ENCODE measurements at places on chromosomes 13 and 19. TPM values are rescaled to one million over a fixed set of nuclear protein-coding genes. Genes with fewer than 3 reads are reported as not detected.

SERPINE3 gene
- total RNA-seq, result not detected

DNAAF3 gene
- 5.8 TPM for total RNA-seq

SCN1B gene
- 5.7 TPM for total RNA-seq

PGLYRP1 gene
- total RNA-seq, result not detected

LRP3 gene
- 43.8 TPM for total RNA-seq

FCGBP gene
- total RNA-seq, result 602 TPM

- no peaks in the 10 kb centered on the region for H3K27me3 ChIP-seq
- H3K4me1 ChIP-seq, result no peaks in the 10 kb centered on the region
- no peak for DNase-seq
- H3K27ac ChIP-seq, result no peak overlapping the region
Measured at GRCh38 chr13:66159511-66159910, 1070.6 kb downstream of the PCDH9 start.

- H3K27me3 ChIP-seq, result no peaks in the 10 kb centered on the region
- no peaks in the 10 kb centered on the region for H3K36me3 ChIP-seq
- H3K4me1 ChIP-seq, result no peaks in the 10 kb centered on the region
- no peak overlapping the region for H3K4me3 ChIP-seq
Measured at GRCh38 chr13:31908696-31909411, 122.7 kb upstream of the FRY start.

DNA sequence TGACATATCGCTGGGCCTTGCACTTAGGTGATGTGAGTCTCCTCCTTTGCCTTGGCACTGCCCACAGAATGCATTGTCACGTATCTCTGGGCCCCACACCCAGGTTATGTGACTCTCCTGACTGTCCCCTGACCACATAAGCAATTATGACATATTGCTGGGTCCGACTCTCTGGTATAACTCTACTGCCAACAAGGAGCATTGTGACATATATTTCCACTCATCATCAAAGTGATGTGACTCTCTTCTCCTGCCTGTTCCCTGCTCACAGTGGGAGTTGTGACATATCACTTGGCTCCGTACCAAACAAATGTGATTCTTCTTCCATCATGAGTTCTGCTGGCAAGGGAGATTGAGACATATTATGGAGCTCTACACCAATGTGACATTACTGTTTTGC is 15.4 kb upstream of the ZNF681 start:
- H3K4me1 ChIP-seq, result no peaks in the 10 kb centered on the region
- H3K4me3 ChIP-seq, result no peak overlapping the region
- no peak for DNase-seq

DNA sequence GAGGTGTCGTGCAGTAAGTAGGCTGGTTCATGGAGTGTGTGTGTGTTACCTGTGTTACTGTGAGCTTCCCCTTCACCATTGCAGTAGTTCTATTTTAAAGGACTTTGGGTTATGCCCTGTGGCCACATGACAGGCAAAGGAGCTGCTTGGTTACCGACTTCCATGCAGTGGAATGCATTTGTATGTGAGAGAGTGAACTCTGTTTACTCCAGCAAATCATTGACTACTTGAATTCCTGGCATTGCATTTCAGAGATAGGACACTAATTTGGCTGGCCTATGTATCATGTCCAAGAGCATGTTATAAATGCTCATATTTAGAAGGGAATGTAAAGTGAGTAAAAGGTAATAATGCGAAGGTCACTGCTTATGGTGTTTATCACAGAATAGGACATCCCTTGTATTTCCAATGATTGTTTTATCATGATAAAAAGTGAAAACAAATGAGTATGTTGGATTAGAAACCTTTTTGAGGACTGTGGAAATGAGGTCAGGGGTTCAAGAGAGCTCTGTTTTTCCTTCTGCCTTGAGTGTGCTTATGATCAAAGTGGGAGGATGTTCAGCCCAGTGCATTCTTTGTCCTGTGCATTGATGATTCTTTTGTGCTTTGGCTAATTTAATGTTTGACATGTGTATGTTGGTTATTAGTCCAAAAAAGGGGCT is 156.5 kb downstream of the LMO7 start:
- no peak overlapping the region for H3K4me3 ChIP-seq
- no peak overlapping the region for H3K27ac ChIP-seq
- H3K36me3 ChIP-seq, result peaks cover 6% of the 10 kb centered on the region
- DNase-seq, result no peak

- H3K4me1 ChIP-seq, result no peaks in the 10 kb centered on the region
- H3K27ac ChIP-seq, result no peak overlapping the region
- H3K36me3 ChIP-seq, result no peaks in the 10 kb centered on the region
- no peak overlapping the region for H3K4me3 ChIP-seq
- H3K27me3 ChIP-seq, result no peaks in the 10 kb centered on the region
- no peak for DNase-seq
Measured at GRCh38 chr19:55525289-55526101, 11.4 kb downstream of the SBK2 start.

GRCh38 chr13:35957996-35958395 is 173.2 kb downstream of the DCLK1 start:
- no peak for DNase-seq
- no peaks in the 10 kb centered on the region for H3K27me3 ChIP-seq
- H3K27ac ChIP-seq, result no peak overlapping the region
- H3K4me1 ChIP-seq, result no peaks in the 10 kb centered on the region

- H3K4me1 ChIP-seq, result peaks cover 20% of the 10 kb centered on the region
- peaks cover 24% of the 10 kb centered on the region for H3K27me3 ChIP-seq
- peak; percentile 18 for DNase-seq
- no peak overlapping the region for H3K27ac ChIP-seq
- H3K4me3 ChIP-seq, result no peak overlapping the region
Measured at GRCh38 chr19:51020988-51021651, 1.6 kb upstream of the KLK10 start.

DNA sequence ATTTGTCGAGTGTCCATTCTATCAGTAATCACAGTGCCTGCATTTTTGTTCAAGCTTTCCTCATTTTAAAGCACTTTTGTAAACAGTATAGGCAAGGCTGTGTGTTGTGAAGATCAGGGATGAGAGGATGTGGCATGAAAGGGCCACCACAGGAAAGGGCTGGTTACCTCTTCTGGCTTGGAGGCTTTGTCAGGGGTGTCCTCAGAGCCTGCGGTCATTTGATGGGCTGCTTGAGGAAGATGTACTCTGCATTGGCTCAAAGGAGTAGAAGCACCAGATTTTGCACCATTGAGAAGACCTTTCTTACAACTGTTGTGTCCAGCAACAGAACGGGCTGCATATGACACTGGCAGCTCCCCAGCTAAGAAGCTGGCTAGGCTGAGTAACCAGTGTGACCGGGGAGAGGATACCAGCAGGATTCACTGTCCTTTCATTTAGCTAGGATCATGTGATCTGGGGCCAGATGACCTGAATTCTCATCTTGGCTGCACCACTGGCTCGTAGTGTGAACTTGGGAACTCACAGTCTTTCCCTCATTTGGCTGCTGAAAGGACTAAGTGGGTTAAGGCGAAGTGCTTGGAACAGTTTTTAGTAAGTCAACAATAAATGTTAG is 380.2 kb downstream of the FGF9 start:
- no peak overlapping the region for H3K27ac ChIP-seq
- no peak overlapping the region for H3K4me3 ChIP-seq
- H3K36me3 ChIP-seq, result no peaks in the 10 kb centered on the region
- no peaks in the 10 kb centered on the region for H3K4me1 ChIP-seq
- no peaks in the 10 kb centered on the region for H3K27me3 ChIP-seq
- no peak for DNase-seq

DNA sequence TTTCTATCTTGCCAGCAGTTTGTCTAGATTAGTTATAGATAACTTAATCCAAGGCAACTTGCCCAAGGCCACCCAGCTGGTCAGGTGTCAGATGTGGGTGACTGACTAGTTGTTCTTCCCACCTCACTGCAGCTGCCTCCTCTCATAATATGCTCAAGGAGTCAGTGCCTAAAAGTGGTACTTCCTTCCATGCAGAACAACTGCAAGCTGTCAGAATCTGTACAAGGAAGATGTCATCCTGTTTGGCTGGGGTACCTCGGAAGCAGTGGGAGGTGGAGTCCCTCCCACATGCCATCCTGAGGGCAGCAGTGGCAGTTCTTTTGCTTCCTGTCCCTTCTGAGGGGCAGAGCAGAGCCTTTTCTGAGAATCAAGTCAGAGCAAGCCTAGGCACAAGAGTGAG is 193.2 kb upstream of the RFC3 start:
- H3K27ac ChIP-seq, result no peak overlapping the region
- no peak overlapping the region for H3K4me3 ChIP-seq

GRCh38 chr13:33642374-33643065 is 175.4 kb upstream of the RFC3 start:
- H3K36me3 ChIP-seq, result no peaks in the 10 kb centered on the region
- no peak for DNase-seq

DNA sequence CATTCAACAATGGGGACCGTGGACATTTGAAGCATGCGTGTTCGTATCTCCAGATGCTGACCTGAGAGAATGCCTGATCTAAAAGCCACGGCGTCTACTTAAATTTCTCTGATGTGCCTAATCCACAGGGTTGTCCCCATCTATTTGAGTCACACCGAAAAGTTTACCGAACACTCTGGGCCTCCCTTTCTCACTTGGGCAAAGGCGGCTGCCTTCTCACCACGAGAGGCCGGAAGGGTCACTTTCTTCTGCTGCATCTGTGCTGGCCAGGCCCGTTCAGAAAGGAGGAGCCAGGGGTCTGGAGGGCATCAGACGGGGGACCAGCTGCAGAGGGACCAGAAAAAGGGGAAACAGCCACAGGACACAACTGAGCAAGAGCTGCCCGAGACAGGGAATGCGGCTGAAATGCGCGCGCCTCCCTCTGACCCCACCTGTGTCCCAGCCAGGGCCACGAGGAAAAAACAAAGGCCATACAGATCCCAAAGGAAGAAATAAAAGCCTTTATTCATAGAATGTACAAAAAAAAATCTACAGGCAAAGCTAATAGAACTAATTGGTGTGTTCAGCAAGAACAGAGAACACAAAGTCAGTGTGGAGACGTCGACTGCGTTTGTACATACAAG is 71.3 kb upstream of the C13orf46 start:
- H3K4me3 ChIP-seq, result no peak overlapping the region
- H3K4me1 ChIP-seq, result peaks cover 8% of the 10 kb centered on the region
- DNase-seq, result no peak
- H3K27me3 ChIP-seq, result no peaks in the 10 kb centered on the region
- H3K36me3 ChIP-seq, result no peaks in the 10 kb centered on the region
- H3K27ac ChIP-seq, result peak overlapping the region; percentile 10

- no peaks in the 10 kb centered on the region for H3K36me3 ChIP-seq
- no peak overlapping the region for H3K27ac ChIP-seq
- H3K27me3 ChIP-seq, result no peaks in the 10 kb centered on the region
Measured at GRCh38 chr13:85808811-85809210, 9.6 kb upstream of the SLITRK6 start.

- no peaks in the 10 kb centered on the region for H3K4me1 ChIP-seq
- no peaks in the 10 kb centered on the region for H3K27me3 ChIP-seq
- no peak overlapping the region for H3K4me3 ChIP-seq
- H3K36me3 ChIP-seq, result no peaks in the 10 kb centered on the region
- H3K27ac ChIP-seq, result no peak overlapping the region
Measured at GRCh38 chr13:112142401-112142930, 75.5 kb downstream of the SOX1 start.

DNA sequence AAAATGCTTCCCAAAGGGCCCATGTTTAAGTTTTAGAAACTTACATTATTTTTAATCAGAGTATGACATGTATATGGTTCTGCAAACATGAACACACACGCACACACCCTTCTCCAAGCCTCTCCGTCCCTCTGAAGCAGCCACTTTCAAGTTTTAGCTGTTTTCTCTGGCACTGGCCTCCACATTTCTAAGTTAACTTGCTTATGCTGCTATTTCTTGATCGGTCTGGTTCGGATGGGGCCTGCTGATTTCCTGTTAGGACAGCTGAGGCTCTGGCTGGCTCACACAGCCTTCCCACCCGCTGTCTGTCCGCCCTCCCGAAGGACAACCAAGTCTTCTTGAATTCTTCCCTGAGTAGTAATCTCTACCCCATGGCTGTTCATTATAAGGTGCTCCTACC is 4.4 kb downstream of the SPC24 start:
- H3K4me1 ChIP-seq, result peaks cover 11% of the 10 kb centered on the region
- no peak overlapping the region for H3K4me3 ChIP-seq
- H3K27me3 ChIP-seq, result no peaks in the 10 kb centered on the region
- H3K27ac ChIP-seq, result no peak overlapping the region

DNA sequence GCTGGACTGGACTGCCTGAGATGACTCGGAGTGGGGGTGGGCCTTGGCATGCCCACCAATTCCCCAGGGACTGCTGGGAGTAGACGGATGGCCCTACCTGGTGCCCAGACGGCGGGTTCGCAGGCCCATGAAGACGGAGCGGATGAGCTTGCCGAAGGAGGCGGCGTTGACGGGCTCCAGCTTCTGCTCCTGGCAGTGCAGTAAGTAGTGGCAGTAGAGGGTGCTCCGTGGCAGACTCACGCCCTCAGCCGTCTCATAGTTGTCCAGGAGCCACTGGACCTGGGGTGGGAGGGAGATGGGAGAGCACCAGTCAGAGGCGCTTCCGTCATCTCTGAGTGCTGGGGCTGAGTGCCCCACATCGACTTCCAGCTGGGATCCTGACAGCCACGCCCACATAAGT is 17.6 kb downstream of the DCAF15 start:
- no peaks in the 10 kb centered on the region for H3K27me3 ChIP-seq
- peaks cover 53% of the 10 kb centered on the region for H3K36me3 ChIP-seq
- no peaks in the 10 kb centered on the region for H3K4me1 ChIP-seq
- no peak for DNase-seq
- no peak overlapping the region for H3K4me3 ChIP-seq

DNA sequence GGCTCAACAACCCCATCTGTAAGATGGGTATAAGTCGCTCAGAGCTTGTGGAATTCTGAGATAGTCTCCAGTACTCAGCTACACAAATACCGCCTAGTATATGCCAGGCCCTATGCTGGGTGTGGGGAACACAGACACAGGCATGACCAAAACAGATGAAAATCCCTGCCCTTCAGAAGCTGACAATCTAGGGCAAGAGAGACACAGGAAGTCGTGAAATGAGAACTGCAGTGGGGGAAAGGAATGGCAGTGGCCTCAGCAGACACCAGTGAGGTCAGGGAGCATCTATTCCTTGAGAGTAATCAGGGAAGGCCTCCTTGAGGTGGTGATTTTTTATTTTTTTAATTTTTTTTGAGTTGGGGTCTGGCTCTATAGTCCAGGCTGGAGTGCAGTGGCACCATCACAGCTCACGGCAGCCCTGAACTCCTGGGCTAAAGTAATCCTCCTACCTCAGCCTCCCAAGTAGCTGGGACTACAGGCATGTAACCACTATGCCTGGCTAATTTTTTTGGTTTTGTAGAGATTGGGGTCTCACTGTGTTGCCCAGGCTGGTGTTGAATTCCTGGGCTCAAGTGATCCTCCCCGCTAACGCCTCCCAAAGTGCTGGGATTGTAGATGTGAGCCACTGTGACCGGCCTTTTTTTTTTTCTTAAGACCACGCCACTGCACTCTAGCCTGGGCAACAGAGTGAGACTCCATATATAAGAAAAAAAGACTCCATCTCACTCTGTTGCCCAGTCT is 3.2 kb downstream of the TMIGD2 start:
- no peak for DNase-seq
- H3K4me1 ChIP-seq, result no peaks in the 10 kb centered on the region
- no peak overlapping the region for H3K4me3 ChIP-seq
- H3K27ac ChIP-seq, result no peak overlapping the region

DNA sequence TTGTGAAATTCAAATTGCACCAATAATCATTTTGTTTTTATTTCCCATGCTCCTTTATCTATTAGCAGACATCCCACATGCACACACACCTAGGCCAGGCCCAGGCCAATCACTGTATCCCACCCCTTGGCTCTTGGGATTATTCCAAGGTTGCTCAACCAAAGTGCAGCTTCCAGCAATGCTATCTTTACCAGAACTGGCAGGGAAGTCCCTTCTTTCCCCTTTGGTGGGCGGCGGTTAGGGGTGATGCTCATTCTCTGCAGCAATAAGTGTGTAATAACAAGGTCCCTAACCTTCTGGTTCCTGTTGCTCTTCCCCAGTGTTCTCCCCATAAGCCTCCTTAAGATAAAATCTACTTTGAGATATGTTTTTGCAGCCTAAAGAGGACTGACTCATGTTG is 18.3 kb upstream of the KCTD12 start:
- no peak overlapping the region for H3K27ac ChIP-seq
- H3K4me1 ChIP-seq, result no peaks in the 10 kb centered on the region
- H3K27me3 ChIP-seq, result no peaks in the 10 kb centered on the region
- no peak overlapping the region for H3K4me3 ChIP-seq
- no peaks in the 10 kb centered on the region for H3K36me3 ChIP-seq

Data from thyroid gland (tissue), 4 donors.